ENCODE measurements at places on chromosomes 7 and 10.

DNA sequence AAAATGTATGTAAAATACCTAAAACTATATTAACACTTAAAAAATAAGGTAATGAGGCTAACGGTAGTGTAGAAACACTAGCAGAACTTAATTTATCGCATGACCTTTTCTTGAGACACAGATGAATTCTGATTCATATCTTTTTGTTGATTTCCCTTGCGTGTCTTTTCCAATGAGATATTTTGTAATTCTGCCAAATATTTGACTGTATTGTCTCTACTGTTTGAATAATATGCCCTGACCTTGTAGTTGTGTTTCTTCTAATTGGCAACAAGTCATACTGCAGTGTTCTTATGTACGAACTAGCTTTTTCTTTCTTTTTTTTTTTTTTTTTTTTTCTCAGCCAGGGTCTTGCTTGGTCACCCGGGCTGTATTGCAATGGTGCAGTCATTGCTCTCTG, 9.2 kb upstream of the ABCB1 start:
- DNase-seq: no peak

DNA sequence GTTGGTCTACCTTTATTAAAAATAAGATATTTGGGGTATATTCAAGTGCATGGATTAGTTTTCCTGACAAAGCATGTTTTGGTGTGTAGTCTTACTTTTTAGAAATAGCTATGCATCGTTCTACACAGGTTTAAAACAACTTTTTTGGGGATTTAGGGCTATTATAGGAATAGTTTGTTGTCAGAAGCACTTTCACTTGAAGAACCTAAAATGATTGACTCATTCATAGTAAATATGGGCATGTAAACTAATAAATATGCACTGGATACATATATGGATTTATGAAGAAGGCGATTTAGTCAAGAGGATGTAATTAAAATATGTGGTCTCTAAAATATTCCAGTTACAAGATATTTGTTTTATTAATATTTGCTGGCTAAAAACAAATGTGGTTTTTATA, 2.0 kb downstream of the ARL4A start:
- no peak for DNase-seq

GRCh38 chr10:19212590-19212989, 164.0 kb downstream of the MALRD1 start:
- no peak for DNase-seq

DNA sequence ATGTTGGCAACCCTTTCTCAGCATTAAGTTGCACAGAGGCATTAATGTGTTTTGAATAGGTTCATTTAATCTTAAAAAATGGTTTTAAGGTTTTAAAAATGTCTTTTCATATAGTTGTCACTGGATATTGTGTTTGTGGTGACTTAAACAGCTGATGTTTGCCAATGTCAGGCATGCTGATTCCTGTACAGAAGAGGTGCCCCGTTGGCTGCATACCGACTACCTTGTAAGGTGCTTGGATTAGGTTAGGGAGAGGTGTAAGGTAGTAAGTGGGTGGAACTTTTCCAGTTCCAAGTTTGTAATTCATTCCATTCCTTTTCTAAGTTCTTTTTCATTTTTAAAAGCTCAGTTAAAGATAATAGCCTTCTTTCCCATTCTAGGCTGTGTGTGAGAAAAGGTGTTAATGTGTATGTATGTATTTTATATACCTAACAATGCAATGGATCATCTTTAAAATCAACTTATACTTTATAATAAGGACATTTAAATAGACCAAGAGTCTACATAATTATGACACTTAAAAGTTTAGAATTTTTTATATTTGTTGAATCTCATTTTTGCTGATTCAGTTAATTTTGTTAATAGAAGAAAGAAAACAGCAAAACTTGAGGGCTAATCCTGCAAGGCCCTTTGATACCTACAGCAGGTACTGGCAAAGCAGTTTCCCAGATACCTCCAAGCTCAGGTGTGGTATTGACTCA, 155.2 kb downstream of the LCOR start:
- no peak for DNase-seq

GRCh38 chr7:94400643-94401427, 6.1 kb downstream of the COL1A2 start:
- DNase-seq: no peak

GRCh38 chr10:33376476-33376875, 42.0 kb upstream of the NRP1 start:
- no peak for DNase-seq

DNA sequence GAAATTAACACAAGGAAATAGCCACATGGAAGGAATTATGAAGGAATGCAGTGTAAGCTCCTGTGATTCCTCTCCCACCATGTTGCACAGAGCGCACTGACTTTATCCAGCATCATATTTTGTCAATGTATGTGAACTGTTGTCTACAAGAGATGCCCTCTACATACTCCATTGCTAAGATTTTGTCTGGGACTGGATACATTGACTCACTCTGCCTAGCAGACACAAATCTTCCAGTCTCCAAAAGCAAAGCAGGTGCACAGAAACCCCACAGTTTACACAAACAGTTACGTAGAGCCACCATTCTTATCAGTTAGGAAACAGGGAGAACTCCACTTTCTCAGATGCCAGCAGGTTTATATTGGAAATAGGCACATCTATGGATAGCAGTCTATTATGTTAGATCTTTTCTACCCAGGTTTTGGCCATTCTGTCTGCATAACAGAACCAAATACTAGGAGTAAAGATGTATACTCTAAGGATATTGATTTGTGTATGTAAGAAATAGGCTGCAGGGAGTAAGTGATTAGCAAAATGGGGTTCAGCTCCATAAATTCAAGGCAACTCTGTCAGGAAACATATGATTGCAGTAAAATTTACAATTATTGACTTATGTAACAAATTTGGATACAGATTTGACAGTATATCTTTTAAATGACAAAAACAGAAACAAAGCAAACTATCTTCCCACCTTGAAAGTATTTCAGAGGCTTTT, 1.5 kb downstream of the AKR1C2 start:
- no peak for DNase-seq

DNA sequence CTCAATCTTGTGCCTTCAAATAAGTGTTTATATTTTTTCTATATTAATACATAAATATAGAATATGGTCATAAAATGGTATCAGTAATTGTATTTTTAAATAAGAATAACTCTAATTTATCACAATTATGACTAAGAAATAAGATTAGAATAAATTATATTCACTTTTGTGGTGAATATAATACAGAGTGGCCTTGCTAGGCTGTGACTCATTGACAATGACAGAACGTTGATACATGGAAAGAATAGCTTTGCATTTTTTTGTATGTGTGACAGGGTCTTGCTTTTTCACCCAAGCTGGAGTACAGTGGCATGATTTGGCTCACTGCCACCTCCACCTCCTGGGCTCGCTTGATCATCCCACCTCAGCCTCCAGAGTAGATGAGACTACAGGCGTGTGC, 47.8 kb upstream of the PCLO start:
- DNase-seq: no peak

GRCh38 chr7:30934732-30935568, 23.3 kb downstream of the AQP1 start:
- DNase-seq: no peak

DNA sequence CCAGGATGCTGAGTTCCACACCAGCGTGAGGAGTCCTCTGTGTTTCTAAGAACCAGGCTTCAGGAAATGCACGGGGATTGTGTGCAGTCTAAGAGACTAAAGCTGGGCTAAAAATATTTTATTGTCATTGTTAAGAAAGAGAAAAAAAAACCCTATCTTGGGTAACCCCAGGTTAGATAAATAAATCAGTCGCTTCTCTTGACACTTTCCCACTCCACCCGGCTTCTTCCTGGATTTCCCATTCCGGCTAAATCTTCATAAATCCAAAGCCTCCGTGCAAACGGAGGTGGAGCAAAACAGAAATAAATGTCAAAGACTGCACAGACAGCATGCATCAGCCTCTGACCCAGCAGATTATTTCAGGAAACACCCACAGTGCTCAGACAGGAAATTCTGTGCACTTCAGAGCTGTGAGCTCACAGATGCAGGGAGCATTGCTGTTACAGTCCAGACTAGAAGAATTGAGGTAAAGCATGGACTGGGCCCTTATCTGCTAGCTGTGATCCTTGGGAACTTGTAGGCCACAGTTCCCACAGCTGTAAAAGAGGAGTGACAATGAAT, 44.8 kb upstream of the GRID1 start:
- DNase-seq: no peak

DNA sequence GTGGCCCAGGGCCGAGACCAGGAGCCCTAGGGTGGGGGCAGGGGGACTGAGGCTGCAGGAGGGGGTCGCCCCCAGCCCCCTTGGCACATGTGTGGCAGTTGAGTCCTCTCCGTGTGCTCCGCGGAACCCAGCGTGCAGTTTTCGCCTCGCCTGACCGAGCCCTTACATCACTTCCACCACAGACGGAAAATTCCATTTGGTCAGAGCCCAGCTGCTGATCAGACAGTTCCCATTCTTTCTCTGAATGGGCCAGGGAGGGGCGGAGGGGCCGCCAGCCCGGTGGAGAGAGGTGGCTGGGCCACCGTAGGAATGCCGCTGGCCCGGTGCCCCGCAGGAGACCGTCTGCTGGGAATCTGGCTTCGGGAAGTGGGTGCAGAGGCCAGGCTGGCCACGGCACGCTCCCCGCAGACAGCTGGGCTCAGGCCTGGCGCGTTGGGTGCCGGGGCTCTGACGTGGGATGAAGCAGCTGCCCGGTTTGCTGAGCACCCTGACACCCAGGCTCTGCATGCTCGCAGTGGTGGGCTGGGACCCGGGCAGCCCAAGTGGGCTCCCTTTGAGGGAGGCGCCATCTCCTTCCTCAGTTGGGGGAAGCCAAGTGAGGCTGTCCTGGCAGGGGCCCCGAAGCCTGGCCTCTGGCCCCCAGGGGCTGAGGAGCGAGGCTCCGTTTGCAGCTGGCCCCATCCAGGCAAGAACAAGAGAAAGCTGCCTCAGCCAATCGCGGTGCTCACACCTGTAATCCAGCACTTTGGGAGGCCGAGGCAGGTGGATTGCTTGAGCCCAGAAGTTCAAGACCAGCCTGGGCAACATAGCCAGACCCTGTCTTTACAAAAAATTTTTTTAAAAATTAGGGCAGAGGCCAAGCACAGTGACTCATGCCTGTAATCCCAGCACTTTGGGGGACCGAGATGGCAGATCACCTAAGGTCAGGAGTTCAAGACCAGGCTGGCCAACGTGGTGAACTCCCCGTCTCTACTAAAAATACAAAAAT, 9.9 kb downstream of the TTYH3 start:
- DNase-seq: no peak

DNA sequence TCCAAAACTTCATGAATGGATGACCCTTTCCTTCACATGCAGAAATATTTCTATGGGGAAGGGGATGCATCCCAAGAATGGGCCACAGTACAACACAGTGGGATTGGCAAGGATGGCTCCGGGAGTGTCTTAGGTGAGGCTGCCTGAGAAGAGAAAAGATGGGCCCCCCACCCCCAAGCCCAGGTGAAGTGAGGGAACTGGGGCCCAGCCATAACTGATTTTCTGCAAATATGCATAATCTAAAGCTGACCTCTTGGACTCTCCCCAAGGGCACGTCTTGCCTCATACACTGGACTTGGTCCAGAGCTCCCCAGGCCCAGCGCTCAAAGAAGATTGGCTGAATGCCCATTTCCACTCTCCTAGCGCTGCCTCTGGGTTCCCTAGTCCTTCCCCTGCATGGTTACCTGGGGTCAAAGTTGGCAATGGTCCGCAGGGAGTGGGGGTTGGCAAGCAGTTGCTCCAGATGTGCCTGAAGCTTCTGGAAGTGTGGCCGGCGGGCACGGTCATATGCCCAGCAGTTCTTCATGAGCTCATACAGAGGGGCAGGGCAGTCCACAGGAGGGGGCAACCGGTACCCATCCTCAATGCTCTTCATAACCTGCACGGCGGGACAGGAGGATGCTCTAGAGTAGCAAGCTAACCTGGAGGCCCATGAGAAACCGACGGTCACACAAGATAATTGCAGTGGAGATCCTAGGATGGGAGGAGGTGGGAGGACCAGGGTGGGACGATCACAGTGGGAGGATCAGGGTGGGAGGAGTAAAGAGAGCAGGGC, 12.3 kb downstream of the ZYX start:
- no peak for DNase-seq

- no peak for DNase-seq
Observed at GRCh38 chr10:113443141-113443925, 109.5 kb upstream of the HABP2 start.

DNA sequence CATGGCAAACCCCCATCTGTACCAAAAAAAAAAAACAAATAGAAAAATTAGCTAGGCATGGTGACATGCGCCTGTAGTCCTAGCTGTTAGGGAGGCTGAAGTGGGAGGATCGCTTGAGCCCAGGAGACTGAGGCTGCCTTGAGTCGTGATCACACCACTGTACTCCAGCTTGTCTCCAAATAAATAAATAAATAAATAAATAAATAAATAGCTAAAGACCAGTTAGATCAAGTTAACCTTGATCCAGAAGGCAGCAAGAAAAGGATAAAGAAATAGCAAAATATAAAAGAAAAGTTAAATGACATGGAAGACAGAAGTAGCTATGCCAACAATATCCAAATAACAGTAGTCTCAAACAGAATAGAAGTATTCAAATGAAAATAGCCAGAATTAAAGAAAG, 132.2 kb upstream of the SH2B2 start:
- DNase-seq: no peak

DNA sequence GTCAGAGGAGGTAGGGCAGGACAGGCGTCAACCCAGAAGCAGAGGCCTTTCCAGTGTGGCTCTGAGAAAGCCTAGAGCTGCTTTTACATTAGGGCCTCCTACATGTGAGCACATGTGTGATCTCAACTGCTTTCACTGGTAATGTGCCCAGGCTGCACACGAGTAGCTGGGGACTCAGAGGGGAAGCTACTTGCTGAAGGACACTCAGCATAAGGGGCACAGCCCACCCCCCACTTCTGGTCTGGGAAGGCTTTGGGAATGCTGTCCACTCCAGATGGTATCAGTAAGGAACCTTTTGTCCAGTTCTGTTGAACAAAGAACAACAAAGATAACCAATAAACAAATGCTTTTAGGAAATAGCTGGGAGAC, 18.9 kb downstream of the PRF1 start:
- no peak for DNase-seq

DNA sequence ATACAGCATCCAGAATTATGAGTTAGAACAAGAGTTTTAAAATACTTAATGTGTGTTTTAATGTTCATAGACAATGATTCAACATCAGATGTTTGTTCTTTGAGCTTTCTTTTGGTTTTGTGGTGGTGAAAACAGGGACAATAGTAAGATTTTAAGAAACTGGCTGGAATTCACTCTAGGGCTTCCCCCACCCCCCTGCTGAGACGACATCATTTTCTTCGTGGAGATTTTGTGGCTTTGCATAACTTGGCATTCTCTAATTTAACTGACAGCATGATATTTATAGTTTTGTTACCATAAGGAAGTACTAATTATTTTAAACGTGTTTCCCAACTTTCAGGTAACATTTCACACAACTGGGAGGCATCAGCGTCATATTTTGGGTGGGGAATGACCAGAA, 184.1 kb downstream of the BICC1 start:
- no peak for DNase-seq

DNA sequence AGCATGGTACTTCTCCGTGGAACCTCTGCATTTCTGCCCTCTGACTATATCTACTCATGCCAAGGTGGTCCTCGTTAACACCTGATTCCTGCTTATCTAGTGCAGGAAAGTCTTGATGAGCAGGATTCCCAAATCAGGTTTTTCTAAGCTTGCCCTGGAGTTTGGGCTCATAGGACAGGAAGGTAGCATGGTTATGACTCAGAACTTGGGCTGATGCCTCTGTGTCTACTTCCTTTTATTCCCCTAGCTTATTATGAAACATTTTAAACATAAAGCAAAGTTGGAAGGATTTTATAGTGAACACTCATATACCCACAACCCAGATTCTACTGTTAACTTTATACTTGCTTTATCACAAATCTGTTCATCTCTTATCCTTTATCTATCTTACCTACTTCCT, 5.6 kb downstream of the SUFU start:
- DNase-seq: no peak

GRCh38 chr7:152097330-152097729, 71.9 kb downstream of the GALNT11 start:
- DNase-seq: no peak

Data from T-helper 2 cell (primary cell).